ENCODE measurements at places on chromosomes 11 and 22. TPM values are rescaled to one million over a fixed set of nuclear protein-coding genes. Genes with fewer than 3 reads are reported as not detected.

Gene POU2AF2
- total RNA-seq: 1.2 TPM

DNA sequence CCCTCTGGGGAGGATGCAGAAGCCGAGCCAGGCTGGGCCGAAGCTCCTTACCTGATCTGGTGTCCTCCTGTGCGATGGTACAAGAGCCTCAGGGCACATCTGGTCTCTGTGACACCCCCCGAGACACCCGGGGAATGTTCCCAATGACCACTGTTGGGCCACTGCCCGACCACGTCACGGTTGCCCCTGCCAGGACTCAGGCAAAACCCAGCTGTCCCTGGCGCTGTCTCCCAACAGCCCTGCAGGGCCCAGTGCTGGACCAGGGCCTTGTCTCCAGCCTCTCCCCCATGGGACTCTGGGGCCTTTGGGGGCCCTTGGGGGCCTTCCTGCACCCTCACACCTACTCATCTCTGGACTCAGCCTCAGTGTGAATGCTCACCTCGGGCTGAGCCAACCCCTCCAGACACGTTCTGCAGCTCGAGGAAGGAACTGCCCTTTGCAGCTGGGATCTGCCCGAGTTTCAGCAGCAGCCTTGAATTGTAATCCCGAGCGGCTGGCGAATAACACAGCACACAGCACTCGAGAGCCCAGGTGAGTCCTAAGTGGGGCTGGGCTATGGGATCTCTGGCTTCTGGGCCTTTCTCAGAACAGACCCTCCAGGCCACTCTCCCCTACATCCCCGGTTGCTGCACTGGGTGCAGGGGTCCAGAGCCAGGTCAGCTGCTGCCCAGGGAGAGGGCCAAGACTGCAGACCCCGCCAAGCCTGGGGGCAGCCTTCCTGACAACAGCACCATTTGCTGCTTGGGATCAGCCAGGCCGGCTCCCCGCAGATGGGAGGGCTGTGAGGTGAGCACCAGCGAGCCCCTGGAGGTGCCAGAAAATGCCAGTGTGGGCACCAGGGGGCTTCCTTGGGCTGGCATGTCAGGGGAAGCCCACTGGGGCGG is 39.8 kb downstream of the RTN4R start:
- DNase-seq: no peak

Gene HOATZ
- not detected for total RNA-seq

DNA sequence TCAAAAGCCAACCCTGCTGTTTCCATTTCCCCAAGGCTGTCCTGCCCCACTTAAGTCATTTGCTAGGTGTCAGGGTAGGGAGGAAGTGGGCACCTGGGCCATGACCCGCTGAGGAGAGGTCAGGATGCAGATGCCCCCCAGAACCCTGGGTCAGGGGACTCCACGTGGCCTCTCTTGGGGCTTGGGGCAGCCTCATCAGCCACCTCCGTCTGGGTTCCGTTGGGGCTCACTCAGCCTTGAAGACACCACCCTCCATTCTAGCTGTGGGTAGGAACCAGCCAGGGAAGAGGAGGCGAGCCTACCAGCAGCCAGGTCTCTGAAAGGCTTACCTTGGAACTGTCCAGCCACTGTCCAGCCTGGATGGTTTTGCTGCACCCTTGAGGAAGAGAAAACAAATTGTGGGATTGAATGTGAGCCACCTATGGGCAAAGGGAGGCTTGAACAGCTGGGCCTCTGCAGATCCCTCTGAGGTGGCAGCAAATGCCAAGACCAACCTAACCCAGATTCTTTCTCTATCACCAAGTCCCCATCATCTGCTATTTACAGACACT is 2.5 kb downstream of the APOL4 start:
- DNase-seq: no peak

GRCh38 chr11:135073870-135074269 is 661.8 kb upstream of the B3GAT1 start:
- no peak for DNase-seq

DNA sequence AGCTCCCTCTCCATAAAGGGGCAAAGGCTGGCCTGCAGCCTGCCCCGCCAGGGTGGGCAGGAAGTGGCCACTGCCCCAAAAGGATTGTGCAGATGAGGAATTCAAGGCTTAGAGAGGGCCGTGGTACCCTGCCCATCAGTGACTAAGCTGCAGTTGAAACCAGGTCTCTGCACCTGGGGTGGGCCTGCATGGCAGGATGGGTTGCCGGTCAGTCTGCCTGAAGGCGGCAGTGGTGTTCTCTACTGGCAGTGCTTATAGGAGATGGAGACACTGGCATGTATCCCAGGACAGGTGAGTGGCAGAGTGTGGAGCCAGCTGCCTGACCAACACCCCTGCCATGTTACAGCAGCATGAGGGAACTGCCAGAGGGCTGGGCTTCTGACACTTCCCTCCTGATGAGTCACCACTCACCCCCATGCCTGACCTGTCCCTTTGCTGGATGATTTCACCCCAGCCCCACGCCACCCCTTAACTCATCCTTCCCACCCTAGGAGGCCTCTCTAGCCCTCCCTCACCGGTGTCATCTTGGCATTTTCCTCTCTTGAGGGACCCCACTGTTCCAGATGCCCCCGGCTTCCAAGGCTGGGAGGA is 70.2 kb upstream of the LMO1 start:
- DNase-seq: no peak

Gene IRAG1
- 75.5 TPM for total RNA-seq

DNA sequence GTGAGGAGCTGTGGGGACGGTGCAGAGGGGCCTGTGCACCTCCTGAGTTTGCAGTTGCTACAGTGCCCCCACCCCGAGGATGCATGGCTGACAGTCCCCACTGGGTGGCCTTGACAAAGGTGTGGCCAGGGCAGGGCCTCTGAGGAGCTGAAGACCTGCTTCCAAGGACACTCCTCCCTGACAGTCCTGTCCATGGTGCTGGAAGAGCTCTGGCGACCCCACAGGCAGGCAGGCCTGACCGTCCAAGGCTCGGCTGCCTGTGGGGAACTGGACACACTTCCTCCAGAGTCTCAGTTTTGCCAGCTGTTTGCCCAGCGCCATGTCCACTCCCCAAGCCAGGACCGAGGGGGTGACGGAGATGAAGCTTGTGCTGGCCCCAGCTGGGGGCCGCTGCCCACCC is 32.7 kb downstream of the BRSK2 start:
- DNase-seq: no peak

DNA sequence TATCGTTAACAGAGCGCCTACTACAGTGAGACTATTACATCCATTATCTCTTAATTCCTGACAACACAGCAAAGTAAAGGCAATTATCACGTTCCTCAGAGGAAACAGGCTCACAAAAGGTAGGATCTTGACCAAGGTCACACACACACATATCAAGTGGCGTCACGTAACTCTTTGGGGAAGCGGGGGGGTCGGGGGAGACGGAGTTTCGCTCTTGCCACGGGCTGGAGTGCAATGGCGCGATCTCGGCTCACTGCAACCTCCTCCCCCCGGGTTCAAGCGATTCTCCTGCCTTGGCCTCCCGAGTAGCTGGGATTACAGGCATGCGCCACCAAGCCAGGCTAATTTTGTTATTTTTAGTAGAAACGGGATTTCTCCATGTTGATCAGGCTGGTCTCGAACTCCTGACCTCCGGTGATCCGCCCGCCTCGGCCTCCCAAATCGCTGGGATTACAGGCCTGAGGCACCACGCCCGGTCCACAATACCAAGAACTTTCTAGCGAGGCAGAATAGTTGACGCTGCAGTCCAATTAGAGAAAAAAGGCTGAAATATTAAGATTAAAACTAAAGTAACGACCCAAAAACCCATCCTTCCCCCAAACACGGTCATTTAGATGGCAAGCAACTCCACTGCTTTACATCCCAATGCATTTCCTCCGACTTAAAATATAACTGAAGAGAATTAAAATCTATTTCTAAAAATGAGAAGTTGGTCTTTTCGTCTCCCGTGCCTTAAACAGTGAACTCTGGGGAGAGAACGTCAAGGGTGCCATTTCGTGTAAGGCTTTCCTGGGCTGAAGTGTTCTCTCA is 1.2 kb downstream of the DDX17 start:
- DNase-seq: no peak

GRCh38 chr11:93710239-93710638 is 31.1 kb downstream of the TAF1D start:
- no peak for DNase-seq

- DNase-seq: no peak
Measured at GRCh38 chr22:37137131-37137530, 12.6 kb downstream of the IL2RB start.

Gene UPK3A
- 233 TPM for total RNA-seq

- DNase-seq: no peak
Measured at GRCh38 chr11:26901162-26901561, 92.8 kb upstream of the FIBIN start.

GRCh38 chr22:29121124-29121523 is 48.3 kb downstream of the KREMEN1 start:
- DNase-seq: no peak

GRCh38 chr11:115345361-115345760 is 158.9 kb downstream of the CADM1 start:
- DNase-seq: no peak

- no peak for DNase-seq
Measured at GRCh38 chr11:69703768-69704507, at the start of gene FGF19. Gene FGF19 (minus strand): TSS chr11:69704022. CDS start chr11:69703876, 146 bp downstream.

Gene GPR137
- 31.0 TPM for total RNA-seq

GRCh38 chr11:3159296-3160190 is 5.6 kb downstream of the OSBPL5 start:
- no peak for DNase-seq

Gene CNGA4
- total RNA-seq: 0.26 TPM

DNA sequence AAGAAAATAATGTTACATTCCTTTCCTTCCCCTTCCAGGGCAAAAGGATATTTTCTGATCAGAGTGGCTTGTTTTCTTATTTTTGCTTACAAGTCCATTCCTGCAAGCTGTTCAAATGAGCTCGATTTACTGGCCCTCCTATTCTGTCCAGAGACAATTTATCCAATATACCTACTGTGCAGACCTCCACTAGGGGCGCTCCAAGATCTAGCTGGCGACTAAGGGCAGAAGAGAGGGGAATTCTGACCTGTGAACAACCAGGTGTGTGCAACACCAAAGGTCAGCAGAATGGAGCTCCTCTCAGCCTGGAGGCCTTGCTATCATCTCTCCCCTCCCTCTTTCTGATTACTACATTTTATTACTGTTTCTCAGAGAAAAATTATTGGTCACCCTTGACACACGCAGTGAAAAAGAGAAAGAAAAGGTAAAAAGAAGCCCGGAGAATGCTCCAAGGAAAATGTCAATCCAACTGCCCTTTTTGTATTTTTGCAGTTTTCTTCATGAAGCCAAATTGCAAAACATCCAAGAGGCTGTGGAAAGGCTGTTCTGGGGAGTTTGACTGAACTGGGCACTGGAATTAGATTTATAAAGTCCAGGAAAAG is 3.2 kb downstream of the SEZ6L start:
- no peak for DNase-seq

- DNase-seq: no peak
Measured at GRCh38 chr11:46952553-46952952, 16.0 kb downstream of the CSTPP1 start.

Gene PIH1D2
- 3.4 TPM for total RNA-seq

GRCh38 chr11:33723238-33723881 is 12.9 kb downstream of the CD59 start:
- DNase-seq: no peak

DNA sequence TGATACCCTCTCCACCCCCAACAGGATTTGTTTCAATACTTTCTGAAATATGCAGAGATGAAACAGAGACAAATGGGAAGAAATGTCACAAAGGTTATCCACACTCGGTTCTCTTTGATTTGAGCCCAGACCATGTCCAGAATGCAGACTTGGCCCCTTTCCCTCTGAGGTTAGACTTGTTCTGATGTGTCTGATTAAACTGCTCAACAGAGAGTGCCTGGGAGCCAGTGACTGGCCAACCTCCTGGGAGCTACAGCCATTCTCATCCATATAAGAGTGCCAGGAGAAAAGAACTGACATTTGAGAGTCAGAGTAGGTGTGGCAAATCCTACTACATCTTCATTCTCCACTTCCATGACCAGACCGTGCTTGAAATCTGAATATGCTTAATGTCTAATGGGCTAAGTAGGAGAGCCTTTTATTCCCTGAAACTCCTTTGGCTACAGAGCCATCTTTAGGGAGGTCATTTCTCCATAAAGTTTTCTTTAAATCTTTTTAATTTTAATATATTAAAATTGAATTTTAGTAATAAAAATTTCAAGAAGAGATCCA is 201.4 kb downstream of the BLID start:
- no peak for DNase-seq

Gene HMGXB4
- 21.9 TPM for total RNA-seq

GRCh38 chr11:87326594-87326993 is 288.9 kb downstream of the TMEM135 start:
- no peak for DNase-seq

- no peak for DNase-seq
Measured at GRCh38 chr11:82577246-82577645, 156.4 kb downstream of the FAM181B start.

DNA sequence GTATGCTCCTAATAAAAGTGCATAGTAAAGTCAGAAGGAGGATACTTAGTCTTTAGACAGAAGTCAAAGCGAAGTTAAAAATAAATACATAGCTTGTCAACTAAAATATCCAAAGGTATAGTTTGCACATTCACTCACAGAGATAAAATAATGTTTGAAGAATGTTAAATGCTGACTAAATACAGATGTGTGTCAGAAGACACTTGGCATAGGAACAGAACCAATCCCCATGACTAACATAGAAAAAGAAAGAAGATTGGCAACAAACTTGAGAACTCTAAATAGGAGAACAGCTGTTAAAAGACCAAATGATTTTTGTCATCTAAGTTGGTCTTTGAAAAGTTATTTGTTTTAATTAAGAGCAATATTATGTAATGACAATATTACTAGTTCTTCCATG is 1172.1 kb upstream of the RAG2 start:
- no peak for DNase-seq

DNA sequence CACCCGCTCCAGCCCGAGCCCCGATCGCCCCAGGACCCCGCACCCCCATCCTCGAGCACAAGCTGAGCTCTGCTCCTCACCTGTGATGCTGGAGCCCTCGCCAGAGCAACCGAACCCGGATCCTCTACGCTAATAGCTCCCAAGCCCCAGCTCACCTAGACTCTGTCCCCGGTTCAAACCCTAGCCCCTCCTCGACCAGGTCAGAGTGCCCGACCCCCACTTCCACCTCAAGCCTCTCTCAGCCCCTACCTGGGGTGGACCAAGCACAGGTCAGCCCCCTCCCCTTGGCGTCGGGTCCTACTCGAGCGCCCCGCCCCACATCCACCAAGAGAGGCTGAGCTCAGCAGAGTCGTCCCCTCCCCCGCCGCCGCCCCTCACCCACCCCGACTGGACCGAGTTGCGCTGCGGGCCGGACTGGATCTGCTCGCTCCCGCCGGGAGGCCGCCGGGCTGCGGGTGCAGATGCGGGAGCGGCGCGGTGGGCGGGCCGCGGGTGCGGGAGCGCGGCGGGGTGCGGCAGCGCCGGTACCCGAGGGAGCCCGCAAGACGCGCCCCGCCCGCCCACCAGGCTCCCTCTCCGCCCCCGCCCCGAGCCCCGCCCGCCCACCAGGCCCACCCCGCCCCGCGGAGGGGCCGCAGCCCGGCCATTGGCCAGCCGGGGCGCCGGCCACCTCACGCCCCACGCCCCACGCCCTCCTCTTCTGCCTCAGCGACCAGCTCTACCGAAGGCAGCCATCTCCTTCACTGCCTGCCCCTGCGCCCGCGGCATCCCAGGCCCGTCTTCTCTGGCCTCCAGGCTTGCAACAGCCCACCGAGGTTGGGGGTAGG is 577 bp upstream of the DKK3 start:
- no peak for DNase-seq

Gene MUC6
- not detected for total RNA-seq

All from ureter (tissue), 1 donor.